Activated CD4-positive, alpha-beta T cell treated with anti-CD3 and anti-CD28 coated beads, Interleukin-2, Interleukin-6, amounts not matched to agents 100 ng/mL and 50 ng/mL, durations not matched to agents 16 hours and 8 hours (primary cell): ENCODE measurements at places on chromosomes 6 and 20.

DNA sequence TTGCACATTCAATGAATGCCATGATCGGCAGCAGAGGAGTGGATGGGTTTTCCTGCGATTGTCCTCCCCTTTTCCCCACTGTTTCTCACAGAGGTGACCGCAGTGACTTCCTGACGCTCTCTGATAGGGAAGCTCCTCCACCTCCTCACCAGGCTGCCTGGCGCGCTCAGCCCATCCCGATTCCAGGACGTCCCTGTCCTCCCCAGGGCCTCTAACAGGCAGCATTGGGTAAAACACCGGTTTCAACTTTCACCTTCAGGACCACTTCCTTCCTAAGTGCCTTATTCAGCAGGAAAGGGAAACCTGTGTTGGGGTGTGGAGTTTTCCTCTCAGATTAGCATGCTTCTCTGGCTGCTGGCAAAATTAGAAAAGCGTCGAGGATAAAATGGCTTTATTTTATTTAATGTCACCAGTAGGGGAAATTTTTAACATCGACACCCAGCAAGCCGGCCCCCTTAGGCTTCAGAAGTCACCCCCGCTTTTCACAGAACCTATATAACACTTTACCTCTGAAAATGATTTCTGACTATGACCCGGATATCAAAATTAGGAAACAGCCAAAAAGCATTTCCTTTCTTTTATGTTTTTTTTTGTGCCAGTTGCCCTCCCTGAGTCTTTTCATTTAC lies 570.4 kb upstream of the GJE1 start:
- peak; percentile 10 for DNase-seq

DNA sequence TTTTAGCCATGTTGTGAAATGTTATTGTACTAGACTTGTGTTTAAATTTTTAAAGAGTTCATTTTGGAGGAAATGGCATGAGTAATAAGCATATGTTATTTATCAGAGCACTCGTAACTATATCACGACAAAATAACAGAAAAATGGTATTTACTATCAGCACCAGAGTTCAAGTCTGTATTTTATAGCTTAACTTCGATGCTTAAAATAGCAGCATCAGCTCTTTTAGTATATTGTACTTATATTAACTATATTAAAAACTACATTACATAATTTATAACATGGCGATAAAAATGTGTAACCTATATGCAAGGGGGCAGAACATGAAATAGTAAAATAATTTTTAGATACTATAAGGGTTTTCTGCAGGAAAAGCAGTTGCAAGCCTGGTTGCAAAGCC lies 52.9 kb downstream of the ABRACL start:
- no peak for DNase-seq

GRCh38 chr20:60269573-60270162 lies 311.4 kb downstream of the CDH26 start:
- DNase-seq = no peak

GRCh38 chr20:9360431-9360830 lies 154.0 kb upstream of the LAMP5 start:
- DNase-seq = no peak

- DNase-seq = no peak
These were observed 100.9 kb upstream of the IYD start for GRCh38 chr6:150267686-150268561.

- peak; percentile 75 for DNase-seq
These were observed 36.6 kb downstream of the MTRES1 start for GRCh38 chr6:107064579-107065065.

- no peak for DNase-seq
These were observed 68.5 kb downstream of the PDSS2 start for GRCh38 chr6:107390685-107391435.

DNA sequence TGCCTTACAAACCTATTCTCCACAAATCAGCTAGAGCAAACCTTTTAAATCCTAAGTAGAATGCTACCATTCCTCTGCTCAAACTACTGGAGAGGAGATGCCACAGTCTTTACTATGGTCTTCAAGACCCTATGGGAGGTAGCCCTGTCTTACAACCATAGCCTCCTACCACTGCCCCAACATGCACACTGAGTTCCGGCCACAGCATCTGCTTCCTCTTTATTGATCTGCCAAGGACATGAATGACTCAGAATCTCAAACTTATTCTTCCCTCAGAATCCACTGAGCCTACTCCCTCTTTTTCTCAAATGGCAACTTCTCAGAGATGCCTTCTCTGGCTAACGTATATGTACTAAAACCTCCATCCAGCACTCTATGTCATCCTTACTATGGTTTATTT lies 12.2 kb upstream of the ANKEF1 start:
- DNase-seq = no peak
